ENCODE measurements at places on chromosomes 3 and 15.

GRCh38 chr3:172869368-172869771, 118.8 kb downstream of the ECT2 start:
- no peak for DNase-seq

DNA sequence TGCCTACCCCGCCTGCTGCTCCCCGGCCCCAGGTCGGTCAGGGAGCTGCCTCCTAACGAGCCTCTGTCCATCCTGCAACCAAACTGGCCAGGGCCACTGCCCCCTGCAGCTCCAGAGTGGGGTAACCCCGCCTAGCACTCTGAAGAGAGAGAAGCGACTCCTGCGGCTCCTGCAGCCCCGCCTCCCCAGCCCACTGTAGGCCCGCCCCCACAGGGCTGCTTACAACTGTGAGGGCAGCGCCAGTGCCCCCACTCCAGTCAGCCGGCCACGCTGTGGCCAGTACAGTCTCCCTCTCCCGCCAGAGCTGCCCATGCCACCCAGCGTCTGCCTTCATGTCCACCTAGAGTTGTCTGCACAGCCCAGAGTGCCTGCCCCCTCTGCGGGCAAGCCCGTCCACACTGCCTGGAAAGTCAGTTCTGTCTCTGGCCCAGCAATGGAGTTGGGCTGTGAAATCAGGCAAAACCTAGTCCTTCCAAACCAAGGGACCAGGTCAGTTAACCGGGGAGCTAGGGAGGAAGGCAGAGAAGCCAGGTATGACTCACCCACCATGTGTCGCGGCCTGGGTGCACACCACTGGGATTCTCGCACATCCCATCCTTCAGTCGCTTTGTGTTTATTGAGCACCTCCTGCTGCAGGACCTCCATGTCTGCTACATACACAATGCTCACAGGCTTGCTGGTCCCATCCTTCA, 2.4 kb downstream of the UCN2 start:
- DNase-seq, result no peak

GRCh38 chr15:35181538-35181937, 96.4 kb upstream of the NANOGP8 start:
- DNase-seq, result no peak

- no peak for DNase-seq
Observed at GRCh38 chr15:71651750-71652186, 158.6 kb upstream of the NR2E3 start.

DNA sequence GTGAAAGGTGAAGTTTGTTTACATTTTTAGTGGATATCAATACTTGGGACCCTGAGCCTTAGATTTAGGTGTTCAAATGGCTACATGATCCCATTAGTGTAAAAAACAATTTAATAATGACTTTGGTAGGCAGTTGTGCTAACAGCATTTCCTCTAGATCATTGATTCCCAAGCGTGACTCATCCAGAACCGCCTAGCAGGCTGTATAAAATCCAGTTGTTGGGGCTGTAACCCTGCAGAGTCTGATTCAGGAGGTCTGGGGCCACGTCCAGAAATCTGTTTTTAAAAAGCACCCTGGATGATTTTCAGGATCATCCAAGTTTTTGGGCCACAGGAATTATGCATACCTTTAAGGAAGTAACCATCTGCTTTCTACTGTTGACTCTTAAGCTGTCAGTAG, 156.4 kb downstream of the TP63 start:
- DNase-seq, result no peak

GRCh38 chr3:120338517-120338916, 10.6 kb downstream of the LRRC58 start:
- DNase-seq, result no peak

DNA sequence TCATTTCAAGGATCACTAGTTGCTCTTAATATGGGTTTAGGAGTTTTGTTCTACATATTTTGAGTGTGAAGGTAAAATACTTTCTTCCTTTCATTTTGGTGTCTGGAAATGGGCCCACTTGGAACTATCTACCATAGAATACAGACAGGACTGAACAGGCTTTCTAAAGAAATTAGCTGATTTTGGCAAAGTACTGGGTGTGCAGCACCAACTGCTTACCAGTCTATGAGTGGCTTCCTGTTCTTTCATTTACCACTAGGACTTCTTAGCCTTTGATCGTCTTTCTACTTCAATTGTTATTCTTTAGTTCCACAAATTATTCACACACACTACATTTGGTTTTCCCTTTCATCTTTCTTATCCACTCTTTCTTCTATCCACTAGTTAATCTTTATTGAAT, 1196.3 kb downstream of the ROBO1 start:
- no peak for DNase-seq

DNA sequence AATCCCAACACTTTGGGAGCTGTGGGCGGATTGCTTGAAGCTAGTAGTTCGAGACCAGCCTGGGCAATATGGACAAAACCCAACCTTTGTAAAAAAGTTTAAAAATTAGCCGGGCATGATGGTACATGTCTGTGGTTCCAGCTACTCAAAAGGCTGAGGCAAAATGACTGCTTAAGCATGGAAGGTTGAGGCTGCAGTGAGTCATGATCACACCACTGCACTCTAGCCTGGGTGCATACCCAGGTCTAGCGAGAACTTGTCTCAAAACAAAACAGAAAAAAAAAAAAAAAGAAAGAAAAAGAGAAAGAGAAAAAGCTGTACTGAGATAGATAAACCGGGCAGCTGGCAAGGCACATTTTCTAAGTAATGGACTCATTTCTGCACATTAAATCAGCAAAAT, 10.6 kb downstream of the ARPP19 start:
- no peak for DNase-seq

DNA sequence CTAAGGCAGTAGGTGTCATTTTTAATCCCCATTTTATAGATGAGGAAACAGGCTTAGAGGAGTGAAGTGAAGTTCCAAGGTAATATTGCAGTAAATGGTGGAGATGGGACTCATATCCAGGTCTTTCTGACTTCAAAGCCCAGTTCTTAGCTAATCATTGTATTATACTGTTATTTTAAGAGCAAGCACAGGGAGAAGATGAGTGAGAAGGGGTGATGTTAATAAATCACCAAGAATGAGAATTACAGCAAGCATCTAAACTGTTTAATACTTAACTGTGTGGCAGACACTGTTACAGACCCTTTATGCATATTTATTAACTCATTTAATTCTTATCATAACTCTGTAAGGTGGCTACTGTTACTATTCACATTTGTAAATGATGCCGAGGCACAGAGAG, 61.2 kb downstream of the VPS8 start:
- no peak for DNase-seq

GRCh38 chr3:151428386-151428785, 32.5 kb downstream of the IGSF10 start:
- DNase-seq, result no peak

GRCh38 chr3:148698190-148698810, 597 bp downstream of the AGTR1 start:
- no peak for DNase-seq
